ENCODE measurements at places on chromosomes 13 and 19. TPM values are rescaled to one million over a fixed set of nuclear protein-coding genes. Genes with fewer than 3 reads are reported as not detected.

Gene OSCAR
- 3.0 TPM for total RNA-seq

GRCh38 chr13:25249001-25249543 lies 38.2 kb downstream of the MTMR6 start:
- no peak for DNase-seq

DNA sequence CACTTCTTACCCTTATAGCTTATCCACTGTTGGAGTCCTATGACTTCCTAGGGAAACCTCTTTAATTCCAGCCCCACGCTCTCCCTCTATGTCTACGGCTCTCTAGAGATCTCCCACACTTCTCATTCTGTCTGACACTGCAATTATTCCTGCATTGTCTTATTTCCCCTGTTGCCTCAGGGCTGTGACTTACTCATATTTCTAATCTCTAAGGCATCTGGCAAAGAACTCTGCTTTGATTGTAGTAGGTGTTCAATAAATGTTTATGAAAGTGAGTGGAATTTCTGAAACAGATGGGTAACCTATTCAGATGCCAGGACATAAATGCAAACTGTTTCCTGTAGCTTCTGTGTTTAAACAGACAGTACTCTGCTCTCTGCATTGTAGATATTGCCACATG lies 102.4 kb upstream of the SERTM1 start:
- no peak for DNase-seq

DNA sequence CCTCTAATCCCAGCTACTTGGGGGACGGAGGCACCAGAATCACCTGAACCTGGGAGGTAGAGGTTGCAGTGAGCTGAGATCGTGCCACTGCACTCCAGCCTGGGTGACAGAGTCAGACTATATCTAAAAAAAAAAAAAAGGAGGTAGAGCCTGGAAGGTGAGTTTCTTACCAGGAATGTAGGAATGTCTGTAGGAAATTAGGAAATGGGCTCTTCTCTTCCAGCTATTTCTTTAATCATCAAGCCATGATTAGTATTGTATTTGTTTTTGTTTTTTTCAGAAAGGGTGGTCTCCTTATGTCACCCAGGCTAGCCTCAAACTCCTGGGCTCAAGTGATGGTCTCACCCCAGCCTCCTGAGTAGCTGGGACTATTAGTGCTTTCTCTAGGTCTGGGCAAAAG lies 26.3 kb upstream of the SERP2 start:
- DNase-seq, result no peak

- no peak for DNase-seq
Observed at GRCh38 chr13:102392481-102393209, 9.2 kb downstream of the FGF14 start.

- no peak for DNase-seq
Observed at GRCh38 chr13:96279904-96280303, 190.0 kb downstream of the HS6ST3 start.

GRCh38 chr13:53901593-53901992 lies 873.0 kb downstream of the OLFM4 start:
- DNase-seq, result no peak

- DNase-seq, result no peak
Observed at GRCh38 chr13:21321269-21321668, 137.8 kb downstream of the ZDHHC20 start.

- DNase-seq, result no peak
Observed at GRCh38 chr19:40265055-40265762, 19.9 kb downstream of the AKT2 start.

DNA sequence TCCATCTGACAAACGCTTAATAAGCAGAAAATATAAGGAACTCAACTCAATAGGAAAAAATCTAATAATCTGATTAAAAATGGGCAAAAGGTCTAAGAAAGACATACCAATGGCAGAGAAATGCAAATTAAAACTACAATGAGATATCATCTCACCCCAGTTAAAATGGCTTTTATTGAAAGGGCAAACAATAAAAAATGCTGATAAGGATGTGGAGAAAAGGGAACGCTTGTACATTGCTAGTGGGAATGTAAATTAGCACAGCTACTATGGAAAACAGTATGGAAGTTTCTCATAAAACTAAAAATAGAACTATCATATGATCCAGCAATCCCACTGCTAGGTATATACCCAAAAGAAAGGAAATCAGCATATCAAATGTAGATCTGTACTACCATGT lies 508.8 kb upstream of the GPC6 start:
- DNase-seq, result no peak
